ENCODE measurements at places on chromosomes 11 and 22.
A peak's percentile ranks its signal among the peaks of the same experiment; 100 is the strongest.

- no peak for DNase-seq
Observed at GRCh38 chr11:113023986-113024385, 62.8 kb downstream of the NCAM1 start.

DNA sequence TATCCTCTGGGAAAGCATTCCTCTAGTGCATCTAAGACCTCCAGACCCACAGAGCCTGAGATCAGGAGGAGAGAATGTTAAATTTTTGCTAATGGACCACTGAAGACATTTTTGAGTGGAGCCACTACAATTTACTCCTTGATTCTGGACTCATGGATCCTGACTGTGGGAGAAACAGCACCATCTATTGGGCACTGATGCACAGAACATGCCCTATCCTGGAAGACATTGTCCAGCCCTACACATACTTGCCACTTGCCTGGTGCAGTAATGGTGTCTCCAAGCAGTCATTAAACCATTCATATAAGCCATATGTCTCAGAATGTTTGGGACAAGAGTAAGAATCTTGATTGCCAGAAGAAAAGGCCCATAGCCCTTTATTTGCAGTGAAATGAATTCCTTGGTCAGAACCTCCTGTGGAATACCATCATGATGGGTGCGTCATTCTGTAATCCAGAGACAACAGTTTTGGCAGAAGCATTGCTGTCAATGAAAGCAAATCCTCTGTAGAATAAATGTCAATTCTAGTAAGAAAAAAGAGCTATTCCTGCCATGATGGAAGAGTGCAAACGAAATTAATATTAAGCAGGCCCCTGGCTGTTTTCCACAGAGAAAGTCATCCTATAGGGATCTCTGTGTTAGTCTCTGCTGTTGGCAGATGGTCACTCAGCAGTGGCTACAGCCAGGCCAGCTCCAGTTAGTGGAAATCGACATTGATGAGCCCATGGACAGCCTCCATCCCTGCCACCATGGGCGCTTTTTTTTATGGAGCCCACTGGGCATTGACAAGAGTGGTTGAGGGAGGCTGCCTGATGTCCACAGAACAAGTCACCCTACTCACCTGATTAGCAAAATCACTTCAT, 43.5 kb downstream of the GGTLC2 start:
- no peak for DNase-seq

DNA sequence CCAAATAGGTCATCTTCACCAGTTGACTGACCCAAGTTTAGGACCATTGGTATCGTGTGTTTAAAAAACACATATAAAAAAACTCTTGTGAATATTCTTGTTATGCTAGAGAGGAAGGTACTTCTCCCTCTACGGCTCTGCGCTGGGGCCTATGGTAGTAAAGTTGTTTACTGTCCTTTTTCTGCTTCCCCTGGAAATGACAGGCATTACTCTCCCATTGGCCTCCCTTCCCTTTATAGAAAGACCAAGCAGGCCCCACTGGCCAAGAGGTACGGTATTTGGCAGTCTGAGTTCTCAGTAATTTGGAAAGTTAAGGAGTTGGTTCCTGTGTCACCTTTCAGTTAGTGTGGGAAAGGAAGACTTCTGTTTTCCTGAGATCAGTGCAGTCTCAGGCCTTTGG, 6.5 kb downstream of the THYN1 start:
- no peak for DNase-seq

- DNase-seq = peak; percentile 46
Observed at GRCh38 chr11:19903620-19904069, 191.0 kb downstream of the NAV2 start.

GRCh38 chr22:27730641-27731433, 70.7 kb downstream of the MN1 start:
- DNase-seq = no peak

- DNase-seq = no peak
Observed at GRCh38 chr11:30395751-30396150, 72.8 kb downstream of the ARL14EP start.

DNA sequence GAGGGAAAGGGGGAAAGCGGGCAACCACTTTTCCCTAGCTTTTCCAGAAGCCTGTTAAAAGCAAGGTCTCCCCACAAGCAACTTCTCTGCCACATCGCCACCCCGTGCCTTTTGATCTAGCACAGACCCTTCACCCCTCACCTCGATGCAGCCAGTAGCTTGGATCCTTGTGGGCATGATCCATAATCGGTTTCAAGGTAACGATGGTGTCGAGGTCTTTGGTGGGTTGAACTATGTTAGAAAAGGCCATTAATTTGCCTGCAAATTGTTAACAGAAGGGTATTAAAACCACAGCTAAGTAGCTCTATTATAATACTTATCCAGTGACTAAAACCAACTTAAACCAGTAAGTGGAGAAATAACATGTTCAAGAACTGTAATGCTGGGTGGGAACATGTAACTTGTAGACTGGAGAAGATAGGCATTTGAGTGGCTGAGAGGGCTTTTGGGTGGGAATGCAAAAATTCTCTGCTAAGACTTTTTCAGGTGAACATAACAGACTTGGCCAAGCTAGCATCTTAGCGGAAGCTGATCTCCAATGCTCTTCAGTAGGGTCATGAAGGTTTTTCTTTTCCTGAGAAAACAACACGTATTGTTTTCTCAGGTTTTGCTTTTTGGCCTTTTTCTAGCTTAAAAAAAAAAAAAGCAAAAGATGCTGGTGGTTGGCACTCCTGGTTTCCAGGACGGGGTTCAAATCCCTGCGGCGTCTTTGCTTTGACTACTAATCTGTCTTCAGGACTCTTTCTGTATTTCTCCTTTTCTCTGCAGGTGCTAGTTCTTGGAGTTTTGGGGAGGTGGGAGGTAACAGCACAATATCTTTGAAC, 6.8 kb downstream of the MALAT1 start:
- DNase-seq = no peak

GRCh38 chr11:105152021-105152512, 12.5 kb upstream of the CARD18 start:
- DNase-seq = no peak

DNA sequence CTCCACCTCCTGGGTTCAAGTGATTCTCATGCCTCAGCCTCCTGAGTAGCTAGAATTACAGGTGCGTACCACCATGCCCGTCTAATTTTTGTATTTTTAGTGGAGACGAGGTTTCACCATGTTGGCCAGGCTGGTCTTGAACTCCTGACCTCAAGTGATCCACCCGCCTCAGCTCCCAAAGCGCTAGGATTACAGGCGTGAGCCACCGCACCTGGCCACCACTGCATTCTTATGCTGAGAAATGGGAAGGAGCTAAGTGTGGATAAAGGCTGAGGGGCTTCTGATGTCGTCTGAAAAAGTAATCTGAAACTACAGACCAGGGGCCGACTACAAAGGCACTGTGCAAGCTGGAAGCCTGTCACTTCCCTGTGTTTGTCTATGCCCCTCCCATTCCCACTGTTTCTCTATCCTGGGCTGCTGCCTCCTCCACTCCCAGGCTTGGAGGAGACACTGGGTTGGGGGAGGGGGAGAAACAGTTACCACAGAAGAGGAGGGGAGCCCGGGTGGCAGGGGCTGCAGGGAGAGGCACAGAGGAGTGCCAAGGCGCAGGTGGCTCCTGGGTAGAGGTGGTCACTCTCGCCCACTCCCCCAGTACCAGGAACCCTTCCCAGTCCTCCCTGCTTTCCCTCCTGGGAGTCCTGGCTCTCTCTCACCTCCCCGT, 2.9 kb upstream of the MTA2 start:
- DNase-seq = no peak

DNA sequence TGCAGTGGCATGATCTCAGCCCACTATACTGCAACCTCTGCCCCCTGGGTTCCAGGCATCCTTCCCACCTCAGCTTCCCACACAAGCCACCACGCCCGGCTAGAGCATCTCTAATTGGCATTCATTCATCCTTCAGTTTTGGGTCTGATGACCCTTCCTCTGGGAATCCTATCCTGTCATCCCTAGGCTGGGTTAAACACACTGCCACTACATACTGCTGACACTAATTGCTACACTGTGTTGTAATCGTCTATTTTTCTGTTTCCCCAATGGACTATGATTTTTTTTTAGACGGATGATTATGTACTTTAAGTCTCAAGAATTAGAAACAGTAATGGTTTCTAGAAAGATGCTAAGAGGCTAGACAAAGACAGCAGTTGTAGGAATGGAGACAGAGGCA, 62.8 kb downstream of the DEUP1 start:
- no peak for DNase-seq

All from NCI-H226 (cell line).